ENCODE measurements at places on chromosomes 2 and 18. TPM values are rescaled to one million over a fixed set of nuclear protein-coding genes. Genes with fewer than 3 reads are reported as not detected.
A peak's percentile ranks its signal among the peaks of the same experiment; 100 is the strongest.

Gene MC5R
- 0.27 TPM for total RNA-seq

Gene CD8B2
- total RNA-seq = not detected

Gene NEMP2
- 6.0 TPM for total RNA-seq

Gene SMC6
- total RNA-seq = 39.9 TPM

Gene C2orf74
- 13.6 TPM for total RNA-seq

Gene TACR1
- total RNA-seq = 0.23 TPM

DNA sequence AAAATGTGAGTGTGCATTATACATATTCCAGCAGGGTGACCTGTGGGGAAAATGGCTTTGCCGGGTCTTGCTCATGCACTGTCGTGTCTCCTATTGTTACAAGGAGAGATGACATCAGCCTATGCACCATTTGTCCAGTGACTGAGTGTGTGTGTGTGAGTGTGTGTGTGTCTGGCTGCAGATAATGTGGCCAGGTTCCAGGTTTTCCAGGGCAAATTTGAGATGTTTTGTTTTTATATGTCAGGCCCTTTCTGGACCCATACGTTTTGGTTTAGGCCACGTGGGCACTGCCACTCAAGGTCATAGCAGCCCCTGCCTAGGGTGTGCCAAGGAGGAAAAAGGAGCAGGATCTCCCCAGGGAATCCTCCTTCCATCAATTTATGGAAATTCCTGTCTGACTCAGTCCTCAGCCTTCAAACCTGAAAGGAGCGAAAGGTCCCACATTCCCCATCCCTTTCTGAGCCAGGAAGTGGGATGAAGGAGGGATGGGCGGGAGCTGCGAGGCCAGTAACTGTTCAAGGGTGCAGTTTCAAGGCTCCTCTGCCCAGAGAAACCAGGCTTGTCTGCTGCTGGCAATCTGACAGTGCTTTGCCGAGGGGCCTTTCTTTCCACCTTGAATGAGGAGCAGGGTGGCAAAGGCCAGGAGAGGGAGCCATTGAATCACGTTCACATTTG is 93.0 kb upstream of the SMAD2 start:
- DNase-seq = peak; percentile 63
- H3K4me3 ChIP-seq = no peak overlapping the region
- no peak overlapping the region for H3K27ac ChIP-seq
- H3K36me3 ChIP-seq = no peaks in the 10 kb centered on the region
- peaks cover 44% of the 10 kb centered on the region for H3K4me1 ChIP-seq
- no peaks in the 10 kb centered on the region for H3K27me3 ChIP-seq

- peaks cover 27% of the 10 kb centered on the region for H3K36me3 ChIP-seq
- no peaks in the 10 kb centered on the region for H3K4me1 ChIP-seq
- H3K27me3 ChIP-seq = no peaks in the 10 kb centered on the region
- H3K4me3 ChIP-seq = no peak overlapping the region
- no peak for DNase-seq
Observed at GRCh38 chr18:62242955-62243354, 55.9 kb downstream of the RELCH start.

GRCh38 chr2:190267302-190267701 is 52.3 kb downstream of the HIBCH start:
- no peak for DNase-seq
- no peak overlapping the region for H3K4me3 ChIP-seq
- peaks cover 4% of the 10 kb centered on the region for H3K4me1 ChIP-seq
- no peaks in the 10 kb centered on the region for H3K27me3 ChIP-seq
- H3K27ac ChIP-seq = no peak overlapping the region
- H3K36me3 ChIP-seq = peaks cover 15% of the 10 kb centered on the region

DNA sequence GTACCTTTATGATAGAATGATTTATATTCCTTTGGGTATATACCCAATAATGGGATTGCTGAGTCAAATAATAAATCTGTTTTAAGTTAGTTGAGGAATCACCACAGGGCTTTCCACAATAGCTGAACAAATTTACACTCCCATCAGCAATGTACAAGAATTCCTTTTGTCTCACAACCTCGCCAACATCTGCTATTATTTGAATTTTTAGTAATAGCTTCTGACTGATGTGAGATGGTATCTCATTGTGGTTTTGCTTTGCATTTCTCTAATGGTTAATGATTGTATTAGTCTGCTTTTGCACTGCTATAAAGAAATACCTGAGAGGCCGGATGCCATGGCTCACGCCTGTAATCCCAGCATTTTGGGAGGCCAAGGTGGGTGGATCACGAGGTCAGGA is 1387.6 kb upstream of the ACVR2A start:
- H3K4me3 ChIP-seq = no peak overlapping the region
- no peaks in the 10 kb centered on the region for H3K27me3 ChIP-seq
- peaks cover 39% of the 10 kb centered on the region for H3K36me3 ChIP-seq

GRCh38 chr18:9705183-9705829 is 2.8 kb upstream of the RAB31 start:
- no peak overlapping the region for H3K4me3 ChIP-seq
- peaks cover 38% of the 10 kb centered on the region for H3K27me3 ChIP-seq
- peaks cover 39% of the 10 kb centered on the region for H3K4me1 ChIP-seq
- DNase-seq = no peak
- no peaks in the 10 kb centered on the region for H3K36me3 ChIP-seq
- no peak overlapping the region for H3K27ac ChIP-seq

- H3K36me3 ChIP-seq = peaks cover 3% of the 10 kb centered on the region
- H3K27me3 ChIP-seq = no peaks in the 10 kb centered on the region
- H3K27ac ChIP-seq = no peak overlapping the region
- no peak for DNase-seq
- peaks cover 23% of the 10 kb centered on the region for H3K4me1 ChIP-seq
- no peak overlapping the region for H3K4me3 ChIP-seq
Observed at GRCh38 chr2:36300697-36301096, 54.9 kb upstream of the CRIM1 start.
